Vagina (tissue), 2 donors: ENCODE measurements at places on chromosomes 7 and 10. TPM values are rescaled to one million over a fixed set of nuclear protein-coding genes. Genes with fewer than 3 reads are reported as not detected.

DNA sequence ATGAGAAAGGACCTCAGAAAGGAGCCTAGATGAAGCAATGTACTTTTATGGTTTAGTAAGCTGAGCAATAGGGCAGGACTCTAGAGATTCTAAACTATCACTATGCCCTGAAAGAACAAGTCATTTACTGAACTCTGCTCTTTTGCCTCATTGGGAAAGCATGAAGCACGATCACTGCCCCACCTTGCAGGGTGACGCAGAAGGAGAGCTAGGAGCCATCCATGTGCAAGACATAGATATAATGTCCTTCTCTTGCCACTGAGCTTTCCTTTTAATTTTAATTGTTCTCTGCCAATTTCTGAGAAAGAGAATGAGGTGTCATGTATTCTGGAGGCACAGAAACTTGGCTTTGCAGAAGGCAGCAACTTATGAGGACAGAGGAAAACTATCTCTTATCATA lies 108.3 kb downstream of the SORCS1 start:
- no peak overlapping the region for H3K4me3 ChIP-seq
- no peaks in the 10 kb centered on the region for H3K27me3 ChIP-seq
- H3K4me1 ChIP-seq = no peaks in the 10 kb centered on the region

GRCh38 chr10:22086730-22087401 lies 83.3 kb upstream of the DNAJC1 start:
- H3K27ac ChIP-seq = peak overlapping the region; percentile 4
- no peak for DNase-seq
- H3K4me1 ChIP-seq = no peaks in the 10 kb centered on the region
- no peaks in the 10 kb centered on the region for H3K27me3 ChIP-seq
- H3K36me3 ChIP-seq = no peaks in the 10 kb centered on the region

DNA sequence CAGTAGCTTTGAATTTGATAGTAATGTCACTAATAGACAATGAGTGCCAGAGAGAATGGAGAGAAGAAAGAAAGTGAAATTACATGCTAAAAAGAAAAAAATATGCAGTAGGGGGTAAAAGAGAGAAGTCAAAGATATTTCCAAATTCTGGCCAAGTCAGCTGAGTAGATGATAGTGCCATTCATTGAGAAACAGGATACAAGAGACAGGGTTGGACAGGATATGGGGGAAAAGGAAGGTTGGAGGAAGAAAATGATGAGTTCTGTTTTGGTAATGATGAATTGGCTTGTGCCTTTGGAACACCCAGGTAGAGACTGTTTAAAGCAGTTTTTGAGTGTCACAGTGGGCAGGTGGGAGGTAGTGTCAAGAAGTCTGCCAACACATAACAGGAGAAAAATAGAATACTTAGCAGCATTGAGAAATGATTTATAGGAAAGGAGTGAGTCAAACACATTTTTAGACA lies 78.3 kb downstream of the LRRC17 start:
- H3K27me3 ChIP-seq = peaks cover 3% of the 10 kb centered on the region
- H3K36me3 ChIP-seq = no peaks in the 10 kb centered on the region
- H3K27ac ChIP-seq = peak overlapping the region; percentile 27
- no peak overlapping the region for H3K4me3 ChIP-seq
- H3K4me1 ChIP-seq = peaks cover 24% of the 10 kb centered on the region

DNA sequence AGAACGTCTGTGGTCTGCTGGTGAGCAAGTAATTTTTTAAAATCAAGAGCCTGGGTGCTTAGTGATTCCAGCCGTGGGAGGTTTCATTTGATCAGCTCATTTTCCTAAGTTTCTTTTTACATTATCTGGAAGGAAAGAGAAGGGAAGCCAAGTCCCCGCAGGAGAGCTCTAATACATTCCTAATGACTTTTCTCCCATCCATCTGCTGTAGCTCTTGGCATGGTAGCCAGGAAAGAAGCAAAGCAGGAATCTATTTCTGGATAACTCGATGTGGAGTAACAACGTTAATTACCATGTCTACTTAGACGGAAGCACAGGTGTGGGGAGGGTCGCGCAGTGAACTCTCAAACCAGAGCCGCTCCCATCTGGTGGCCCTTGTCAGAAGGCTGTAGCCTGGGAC lies 121.9 kb downstream of the PAXIP1 start:
- H3K27ac ChIP-seq = no peak overlapping the region
- no peak overlapping the region for H3K4me3 ChIP-seq
- no peaks in the 10 kb centered on the region for H3K27me3 ChIP-seq

- no peak for DNase-seq
- no peaks in the 10 kb centered on the region for H3K4me1 ChIP-seq
- no peak overlapping the region for H3K27ac ChIP-seq
- no peak overlapping the region for H3K4me3 ChIP-seq
- H3K27me3 ChIP-seq = no peaks in the 10 kb centered on the region
Measured at GRCh38 chr7:50564171-50564570, 1.0 kb downstream of the DDC start.

DNA sequence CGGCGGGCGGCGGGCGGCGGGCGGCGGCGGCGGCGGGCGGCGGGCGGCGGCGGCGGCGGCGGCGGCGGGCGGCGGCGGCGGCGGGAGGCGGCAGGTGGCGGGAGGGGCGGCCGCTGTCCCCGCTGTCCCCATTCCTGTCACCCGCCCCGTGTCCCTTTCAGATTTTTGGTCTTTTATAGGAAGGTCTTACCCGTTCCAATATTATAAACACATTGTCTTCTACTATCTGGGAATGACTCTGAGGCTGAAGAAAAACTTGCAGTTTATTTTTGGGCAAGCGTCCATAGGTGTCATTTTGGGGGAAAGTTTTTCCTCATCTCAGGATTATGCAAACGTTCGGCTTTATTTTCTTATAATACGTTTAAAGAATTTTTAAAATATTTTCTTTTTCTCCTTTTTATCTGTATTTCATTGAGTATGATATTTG lies 578 bp downstream of the ZNF713 start:
- peaks cover 7% of the 10 kb centered on the region for H3K4me1 ChIP-seq
- H3K27me3 ChIP-seq = no peaks in the 10 kb centered on the region
- no peaks in the 10 kb centered on the region for H3K36me3 ChIP-seq
- no peak for DNase-seq
- peak overlapping the region; percentile 36 for H3K27ac ChIP-seq

- no peaks in the 10 kb centered on the region for H3K36me3 ChIP-seq
- no peak overlapping the region for H3K4me3 ChIP-seq
- no peaks in the 10 kb centered on the region for H3K27me3 ChIP-seq
- no peak overlapping the region for H3K27ac ChIP-seq
- no peaks in the 10 kb centered on the region for H3K4me1 ChIP-seq
Measured at GRCh38 chr10:104218751-104219150, 13.4 kb downstream of the CFAP43 start.

DNA sequence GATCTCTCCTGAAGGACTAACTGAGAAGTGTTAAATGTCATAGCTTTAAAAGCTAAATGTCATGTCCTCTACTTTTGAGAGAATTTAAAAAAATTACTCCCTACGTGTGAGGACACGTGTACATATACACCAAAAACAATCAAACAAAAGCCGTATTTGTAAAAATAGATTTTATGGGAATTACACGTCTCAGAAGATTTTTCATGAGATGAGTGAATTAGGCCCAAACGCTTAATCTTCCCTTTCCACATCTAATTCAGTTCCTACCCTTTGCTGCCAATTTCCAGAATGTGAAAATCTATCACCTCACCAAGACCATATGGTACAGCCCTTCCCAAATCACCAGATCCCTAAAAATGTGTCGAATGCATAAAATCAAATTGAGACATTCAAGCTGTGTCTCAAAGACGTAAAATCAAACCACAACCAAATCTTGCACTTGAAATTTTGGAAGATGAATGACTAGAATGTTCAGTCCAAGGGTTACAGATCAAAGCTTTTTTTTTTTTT lies 1.0 kb upstream of the CTTNBP2 start:
- no peak overlapping the region for H3K4me3 ChIP-seq
- no peaks in the 10 kb centered on the region for H3K36me3 ChIP-seq
- peak overlapping the region; percentile 83 for H3K27ac ChIP-seq

DNA sequence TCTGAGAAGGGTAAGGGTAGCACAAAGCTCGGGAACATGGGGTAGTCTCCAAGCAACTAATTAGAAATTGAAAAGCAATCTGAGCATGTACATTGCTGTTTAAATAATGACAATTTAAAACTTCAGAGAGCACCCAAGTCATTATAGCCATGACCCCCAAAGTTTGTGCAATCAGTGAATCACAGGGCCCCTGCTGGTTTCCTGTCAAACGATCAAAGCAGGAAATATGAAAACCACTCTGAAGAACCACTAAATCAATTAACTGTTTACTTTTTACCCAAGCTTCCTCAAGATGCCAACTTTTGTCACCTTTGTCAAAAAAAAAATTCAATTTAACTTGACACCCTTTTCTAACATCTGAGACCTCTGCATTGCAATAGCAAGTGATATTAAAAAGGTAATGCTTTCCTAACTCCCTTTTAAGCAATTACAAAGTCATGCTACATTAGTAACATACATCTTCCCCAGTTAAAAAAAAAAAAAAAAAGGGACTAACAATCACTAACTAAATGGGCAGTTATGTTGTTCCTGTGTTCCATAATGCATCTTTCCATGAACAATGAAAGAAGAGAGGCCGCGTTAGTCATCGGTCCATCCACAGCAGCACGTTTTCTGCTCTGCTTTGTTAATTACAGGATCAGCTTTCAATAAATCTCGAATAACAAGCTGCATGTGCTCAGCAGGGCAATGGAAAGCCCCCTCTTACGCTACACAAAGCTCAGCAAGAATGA lies 80.6 kb downstream of the ETV1 start:
- no peaks in the 10 kb centered on the region for H3K36me3 ChIP-seq
- H3K4me1 ChIP-seq = no peaks in the 10 kb centered on the region
- DNase-seq = no peak
- H3K27me3 ChIP-seq = no peaks in the 10 kb centered on the region
- no peak overlapping the region for H3K4me3 ChIP-seq
- no peak overlapping the region for H3K27ac ChIP-seq

DNA sequence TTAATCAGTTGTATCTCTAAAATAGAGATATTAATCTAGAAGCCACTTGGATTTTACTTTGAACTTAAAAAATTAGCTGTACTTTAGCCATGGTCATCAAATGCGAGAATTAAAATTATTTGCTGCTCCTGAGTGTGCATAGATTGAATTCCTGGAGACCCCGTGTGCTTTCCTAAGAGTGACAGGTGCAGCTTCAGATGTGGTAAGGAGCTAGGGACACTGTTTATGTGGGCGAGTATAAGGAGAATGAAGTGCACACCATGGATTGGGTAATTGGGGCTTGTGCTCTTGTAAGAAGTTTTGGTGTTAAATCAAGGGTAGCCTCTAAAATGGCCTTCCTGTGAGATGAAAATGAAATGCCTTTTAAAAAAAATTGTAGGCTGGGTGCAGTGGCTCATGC lies 9.8 kb downstream of the PLCE1 start:
- H3K27ac ChIP-seq = no peak overlapping the region
- no peak for DNase-seq

DNA sequence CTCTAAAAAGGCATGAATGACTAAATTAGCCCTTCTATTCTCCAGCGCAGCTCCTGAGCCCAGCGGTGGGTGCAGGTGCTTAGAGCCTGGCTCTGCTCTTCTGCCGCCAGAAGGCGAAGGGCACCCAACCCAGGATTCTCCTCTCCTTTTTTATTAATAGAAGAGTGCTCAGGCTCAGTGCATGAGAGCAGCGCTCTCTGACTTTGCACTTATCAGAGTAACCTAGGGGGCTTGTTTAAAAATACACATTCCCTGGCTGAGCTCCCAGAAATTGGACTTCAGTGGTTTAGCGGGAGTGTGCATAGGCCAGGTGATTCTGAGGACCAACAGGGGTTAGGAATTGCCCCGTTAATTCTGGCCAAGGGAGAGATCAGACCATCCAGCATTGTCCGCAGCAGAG lies 1.7 kb upstream of the PFKP start:
- H3K4me1 ChIP-seq = peaks cover 19% of the 10 kb centered on the region
- H3K36me3 ChIP-seq = no peaks in the 10 kb centered on the region
- H3K4me3 ChIP-seq = no peak overlapping the region
- no peaks in the 10 kb centered on the region for H3K27me3 ChIP-seq
- DNase-seq = no peak

- no peaks in the 10 kb centered on the region for H3K27me3 ChIP-seq
- H3K4me3 ChIP-seq = no peak overlapping the region
- no peak for DNase-seq
- H3K36me3 ChIP-seq = no peaks in the 10 kb centered on the region
- H3K4me1 ChIP-seq = peaks cover 4% of the 10 kb centered on the region
- no peak overlapping the region for H3K27ac ChIP-seq
Measured at GRCh38 chr10:35185260-35186034, 58.8 kb downstream of the CREM start.

- no peak overlapping the region for H3K4me3 ChIP-seq
- H3K27me3 ChIP-seq = no peaks in the 10 kb centered on the region
- peaks cover 36% of the 10 kb centered on the region for H3K4me1 ChIP-seq
- H3K36me3 ChIP-seq = no peaks in the 10 kb centered on the region
- DNase-seq = no peak
- no peak overlapping the region for H3K27ac ChIP-seq
Measured at GRCh38 chr10:5595994-5596471, 70.4 kb downstream of the ASB13 start.

GRCh38 chr7:88928276-88928675 lies 132.7 kb upstream of the TEX47 start:
- no peaks in the 10 kb centered on the region for H3K4me1 ChIP-seq
- H3K27me3 ChIP-seq = no peaks in the 10 kb centered on the region
- no peak overlapping the region for H3K27ac ChIP-seq
- H3K4me3 ChIP-seq = no peak overlapping the region
- H3K36me3 ChIP-seq = no peaks in the 10 kb centered on the region

DNA sequence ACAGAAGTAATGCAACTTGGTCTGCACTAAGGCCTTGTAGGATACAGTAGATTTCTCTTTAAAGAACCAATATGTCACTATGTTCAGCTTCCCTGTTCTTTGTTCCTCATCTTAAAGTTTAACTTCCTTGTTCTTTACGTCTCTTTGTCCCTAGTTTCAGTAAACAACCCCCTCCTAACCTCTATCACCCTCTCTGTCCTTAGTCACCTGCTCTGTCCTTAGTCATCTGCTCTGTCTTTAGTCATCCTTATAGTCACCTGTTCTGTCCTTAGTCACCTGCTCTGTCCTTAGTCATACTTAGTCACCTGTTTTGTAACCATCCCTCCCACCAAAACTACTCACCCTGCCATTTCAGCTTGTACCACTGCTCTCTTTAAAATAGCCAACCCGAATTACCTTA lies 144.6 kb upstream of the TMEM106B start:
- H3K4me1 ChIP-seq = no peaks in the 10 kb centered on the region
- H3K4me3 ChIP-seq = no peak overlapping the region
- H3K27ac ChIP-seq = no peak overlapping the region
- H3K27me3 ChIP-seq = no peaks in the 10 kb centered on the region
- H3K36me3 ChIP-seq = no peaks in the 10 kb centered on the region

GRCh38 chr7:112064627-112065385 lies 141.4 kb downstream of the DOCK4 start:
- H3K27me3 ChIP-seq = no peaks in the 10 kb centered on the region
- no peak overlapping the region for H3K27ac ChIP-seq
- H3K4me1 ChIP-seq = peaks cover 3% of the 10 kb centered on the region
- H3K4me3 ChIP-seq = no peak overlapping the region
- no peaks in the 10 kb centered on the region for H3K36me3 ChIP-seq

GRCh38 chr7:50153148-50153547 lies 60.1 kb upstream of the ZPBP start:
- H3K4me3 ChIP-seq = no peak overlapping the region
- no peaks in the 10 kb centered on the region for H3K4me1 ChIP-seq
- no peak for DNase-seq
- H3K27ac ChIP-seq = no peak overlapping the region
- H3K36me3 ChIP-seq = no peaks in the 10 kb centered on the region

- no peak overlapping the region for H3K27ac ChIP-seq
- H3K36me3 ChIP-seq = no peaks in the 10 kb centered on the region
- no peak for DNase-seq
Measured at GRCh38 chr10:54903745-54904144, 102.7 kb upstream of the PCDH15 start.

The TFR2 gene
- total RNA-seq = 0.25 TPM

The UCMA gene
- total RNA-seq = not detected

The TMEM225B gene
- 1.2 TPM for total RNA-seq

The SPDYE6 gene
- not detected for total RNA-seq

The ASB13 gene
- 17.4 TPM for total RNA-seq

The SPDYE8 gene
- not detected for total RNA-seq
